HCT116 (cell line): ENCODE measurements at places on chromosomes 1 and 21.

DNA sequence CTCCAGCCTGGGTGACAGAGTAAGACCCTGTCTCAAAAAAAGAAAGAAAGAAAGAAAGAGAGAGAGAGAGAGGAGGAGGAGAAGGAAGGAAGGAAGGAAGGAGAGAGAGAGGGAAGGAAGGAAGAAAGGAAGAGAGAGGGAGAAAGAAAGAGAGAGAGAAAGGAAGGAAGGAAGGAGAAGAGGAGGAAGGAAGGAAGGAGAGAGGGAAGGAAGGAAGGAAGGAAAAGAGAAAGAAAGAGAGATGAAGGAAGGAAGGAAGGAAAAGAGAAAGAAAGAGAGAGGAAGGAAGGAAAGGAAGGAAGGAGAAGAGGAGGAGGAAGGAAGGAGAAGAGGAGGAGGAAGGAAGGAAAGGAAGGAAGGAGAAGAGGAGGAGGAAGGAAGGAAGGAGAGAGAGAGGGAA lies 82.2 kb upstream of the ATP1B1 start:
- DNase-seq = no peak

DNA sequence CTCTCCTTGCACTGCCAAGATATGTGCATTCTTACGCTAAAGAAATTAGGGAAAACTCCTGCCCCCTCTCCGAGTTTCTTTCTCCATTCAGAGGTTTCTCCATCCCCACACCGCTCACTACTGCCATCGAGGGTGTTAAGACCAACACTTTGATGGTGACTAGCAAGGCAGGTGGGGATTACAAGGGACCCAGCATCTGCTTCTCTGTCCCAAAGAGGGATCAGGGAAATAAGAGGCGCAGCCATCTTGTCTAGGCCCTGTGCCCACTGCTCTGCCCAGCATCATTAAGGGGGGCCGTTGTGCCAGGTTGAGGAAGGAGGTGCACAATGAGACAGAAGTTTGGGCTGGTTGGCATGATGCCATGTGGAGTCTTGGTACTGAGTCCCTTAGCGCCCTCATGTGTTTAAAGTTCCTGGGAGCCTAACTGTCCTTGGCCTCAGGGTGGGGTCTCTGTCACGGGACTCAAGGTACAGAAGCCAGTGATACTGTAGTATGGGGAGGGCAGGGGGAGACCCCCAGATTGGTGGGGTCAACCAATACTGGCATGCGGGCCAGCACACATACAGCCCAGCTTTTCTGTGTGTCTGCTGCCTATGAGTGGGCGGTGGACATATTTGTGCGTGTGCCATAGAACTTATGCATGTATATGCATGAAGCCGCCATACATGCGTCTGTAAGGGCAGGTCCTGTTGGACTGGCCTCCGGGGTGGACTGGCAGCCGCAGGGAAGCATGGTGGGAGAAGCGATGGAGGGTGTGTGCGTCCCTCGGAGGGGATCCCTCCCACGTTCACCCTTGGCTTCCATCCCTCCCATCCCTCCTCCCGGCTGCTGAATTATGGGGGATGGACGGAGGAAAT lies 5.5 kb downstream of the EFNA3 start:
- DNase-seq = no peak

GRCh38 chr1:232594768-232595698 lies 34.9 kb downstream of the SIPA1L2 start:
- DNase-seq = no peak

- no peak for DNase-seq
Measured at GRCh38 chr1:229716704-229717103, 90.7 kb downstream of the URB2 start.

DNA sequence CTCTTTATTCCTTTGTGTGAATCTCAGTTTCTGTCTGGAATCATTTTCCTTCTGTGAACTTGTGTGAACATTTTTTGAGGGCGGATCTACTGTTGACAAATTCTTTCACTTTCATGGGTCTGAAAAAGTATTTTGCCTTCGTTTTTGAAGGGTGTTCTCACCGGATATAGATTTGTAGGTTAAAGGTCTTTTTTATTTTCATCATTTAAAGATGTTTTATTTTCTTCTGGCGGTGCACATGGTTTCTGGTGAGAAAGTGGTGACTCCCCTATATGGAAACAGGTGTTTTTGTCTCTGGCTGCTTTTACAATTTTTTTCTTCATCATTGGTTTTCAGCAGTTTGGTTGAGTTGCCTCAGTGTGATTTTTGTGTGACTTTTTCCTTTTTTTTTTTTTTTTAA lies 94.9 kb downstream of the DYRK1A start:
- no peak for DNase-seq

GRCh38 chr1:25544243-25544764 lies 898 bp downstream of the LDLRAP1 start:
- no peak for DNase-seq

GRCh38 chr1:30867537-30867936 lies 41.0 kb downstream of the SDC3 start:
- DNase-seq = no peak

DNA sequence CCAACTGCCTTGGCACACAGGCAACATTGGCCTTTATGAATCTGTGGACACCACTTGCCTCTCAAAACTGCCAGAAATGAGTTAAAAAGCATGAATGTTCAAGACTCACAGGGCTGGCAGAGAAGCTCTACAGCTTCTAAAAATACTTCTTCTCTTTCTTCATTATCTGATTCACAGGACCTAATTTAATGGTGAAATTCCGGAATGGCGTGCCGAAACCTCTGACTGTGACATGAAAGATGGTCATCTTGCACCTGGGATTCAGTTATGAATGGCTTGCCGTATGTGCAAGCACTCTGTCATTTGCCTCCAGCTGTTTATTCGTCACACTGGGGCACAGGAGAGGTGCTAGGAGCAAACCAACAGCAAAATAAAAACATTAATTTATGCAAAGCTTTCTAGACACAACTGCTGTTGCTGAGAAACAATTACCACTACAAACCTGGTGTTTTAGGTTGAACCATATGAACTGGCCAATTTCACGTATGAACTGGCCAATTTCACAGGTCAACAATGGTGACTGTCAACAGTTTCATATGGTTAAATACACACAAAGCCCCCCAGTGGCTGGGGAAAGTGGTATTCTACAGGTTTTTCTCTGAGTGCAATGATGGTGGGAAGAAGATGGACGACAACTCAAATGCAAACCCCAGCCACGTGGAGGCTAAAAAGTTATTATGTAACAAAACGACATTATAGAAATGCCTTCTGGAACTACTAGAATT lies 648.3 kb downstream of the KIF26B start:
- no peak for DNase-seq

GRCh38 chr1:245197911-245198379 lies 43.2 kb downstream of the KIF26B start:
- DNase-seq = no peak

DNA sequence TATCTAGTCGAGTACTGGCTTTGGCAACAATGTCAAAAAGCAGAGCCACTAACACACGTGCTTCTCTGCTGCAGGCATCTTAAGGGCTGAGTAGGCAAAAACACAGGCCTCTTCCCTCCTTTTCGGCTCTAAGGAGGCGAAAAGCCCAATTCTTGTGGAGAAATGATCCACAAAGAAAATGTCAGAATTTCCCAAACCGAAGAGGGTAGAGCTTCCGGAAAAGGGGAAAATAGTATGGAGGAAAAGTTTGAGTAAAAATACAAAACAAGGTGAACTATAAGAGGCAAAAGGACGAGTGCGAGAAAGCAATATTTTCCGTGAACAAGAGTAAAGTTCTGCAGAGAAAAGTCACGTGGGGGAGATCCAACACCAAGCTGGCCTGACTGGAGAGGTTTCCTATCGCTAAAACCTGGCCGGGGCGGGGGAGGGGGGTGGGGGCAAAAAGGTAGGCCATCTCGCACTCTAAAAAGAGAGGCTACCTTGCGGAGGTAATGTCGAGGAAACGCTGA lies 551 bp downstream of the ZRANB2 start:
- DNase-seq = no peak

- DNase-seq = no peak
Measured at GRCh38 chr1:215673943-215674342, 106.8 kb downstream of the KCTD3 start.
